ENCODE measurements at places on chromosomes 1 and 21.
A peak's percentile ranks its signal among the peaks of the same experiment; 100 is the strongest.

DNA sequence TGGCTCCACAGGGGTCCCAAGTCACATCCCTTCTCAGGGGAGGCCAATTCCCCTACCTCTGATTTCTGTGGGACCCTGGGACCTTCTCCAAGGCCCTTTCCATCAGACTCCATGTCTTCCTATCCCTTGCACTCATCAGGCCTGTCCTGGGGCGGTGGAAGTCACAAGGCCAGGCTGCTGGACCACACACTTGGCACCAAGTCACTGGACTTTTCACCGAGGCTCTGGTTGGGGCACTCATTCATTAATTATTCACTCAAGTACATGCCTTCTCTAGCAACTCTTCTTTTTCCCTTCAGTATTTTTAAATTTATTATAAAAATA lies 11.2 kb upstream of the FOXO6 start:
- DNase-seq = no peak

- DNase-seq = no peak
Measured at GRCh38 chr1:181187337-181188126, 99.0 kb downstream of the IER5 start.

DNA sequence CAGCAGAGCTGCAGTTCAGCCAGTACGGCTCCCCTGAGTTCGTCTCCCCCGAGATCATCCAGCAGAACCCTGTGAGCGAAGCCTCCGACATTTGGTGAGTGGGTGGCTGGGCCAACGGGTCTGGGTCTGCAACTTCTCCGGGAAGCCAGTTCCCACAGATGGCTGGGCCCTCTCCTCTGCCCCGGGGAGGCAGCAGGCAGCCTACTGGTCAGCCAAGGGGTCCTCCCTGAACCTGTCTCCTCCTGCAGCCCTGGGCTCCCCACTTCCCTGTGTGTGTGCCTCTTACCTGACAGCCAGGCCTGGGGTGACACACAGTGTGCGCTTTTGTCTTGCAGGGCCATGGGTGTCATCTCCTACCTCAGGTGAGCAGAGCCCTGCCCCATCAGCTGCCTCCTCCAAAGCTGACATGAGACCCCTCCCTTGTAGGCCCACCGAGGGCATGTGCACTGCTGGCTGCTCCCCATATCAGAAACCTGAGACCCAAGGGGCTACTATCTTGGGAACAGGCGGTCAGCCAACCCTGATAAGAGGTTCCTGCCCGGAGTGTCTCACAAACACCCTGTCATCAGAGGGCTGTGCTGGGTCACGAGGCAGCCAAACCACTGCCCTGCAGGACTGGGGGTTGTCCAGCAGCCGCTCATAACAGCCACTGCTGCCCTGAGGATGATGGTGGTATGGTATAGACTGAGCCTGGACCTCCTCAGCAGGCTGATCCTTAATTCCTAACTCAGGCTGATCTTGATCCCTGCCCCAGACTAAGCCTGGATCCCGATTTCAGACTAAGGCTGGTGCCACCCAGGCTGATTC lies 37.6 kb downstream of the TRIM11 start:
- DNase-seq = no peak

GRCh38 chr1:175132436-175132835 lies 60.1 kb downstream of the KIAA0040 start:
- DNase-seq = no peak

DNA sequence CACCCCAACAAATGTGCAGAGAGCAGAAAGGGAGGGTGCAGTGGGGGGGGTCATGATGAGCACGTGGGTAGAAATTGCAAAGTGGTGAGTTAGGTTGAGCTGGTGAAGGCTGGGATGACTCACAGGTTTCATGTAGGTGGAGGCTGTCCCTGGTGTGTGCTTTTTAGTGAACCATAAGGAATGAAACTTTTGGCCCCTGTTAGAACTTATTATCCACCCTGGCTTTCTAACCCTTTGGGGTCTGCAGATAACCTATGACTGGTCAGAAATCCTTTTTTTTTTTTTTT lies 46.9 kb downstream of the DOP1B start:
- no peak for DNase-seq

- no peak for DNase-seq
Measured at GRCh38 chr21:25323356-25323949, 283.8 kb downstream of the MRPL39 start.

DNA sequence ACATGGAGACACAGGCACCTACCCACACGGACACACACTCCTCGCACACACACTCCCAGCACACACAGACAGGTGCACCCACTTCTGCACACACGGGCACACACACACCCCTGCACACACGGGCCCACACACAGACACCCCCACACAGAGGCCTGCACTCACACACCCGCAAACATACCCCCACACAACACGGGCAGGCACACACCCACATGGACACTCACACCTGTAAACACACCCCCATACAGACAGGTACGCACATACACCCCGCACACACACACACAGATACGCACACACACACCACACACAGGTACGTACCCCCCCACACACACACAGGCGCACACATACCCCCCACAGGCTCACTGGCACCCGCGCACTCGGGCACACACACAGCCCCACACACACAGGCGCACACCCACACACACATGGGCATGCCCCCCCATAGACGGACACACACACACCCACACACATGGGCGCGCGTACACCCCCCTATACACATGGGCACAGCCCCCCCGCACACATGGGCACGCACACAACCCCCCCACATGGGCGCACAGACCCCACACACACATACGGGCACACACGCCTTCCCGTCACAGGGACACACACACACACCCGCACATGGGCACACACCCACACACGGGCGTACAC lies 6.1 kb downstream of the ATAD3A start:
- DNase-seq = no peak

GRCh38 chr1:48480504-48480903 lies 8.5 kb upstream of the SPATA6 start:
- no peak for DNase-seq

- no peak for DNase-seq
Measured at GRCh38 chr1:213998785-213999184, 11.0 kb downstream of the PROX1 start.

DNA sequence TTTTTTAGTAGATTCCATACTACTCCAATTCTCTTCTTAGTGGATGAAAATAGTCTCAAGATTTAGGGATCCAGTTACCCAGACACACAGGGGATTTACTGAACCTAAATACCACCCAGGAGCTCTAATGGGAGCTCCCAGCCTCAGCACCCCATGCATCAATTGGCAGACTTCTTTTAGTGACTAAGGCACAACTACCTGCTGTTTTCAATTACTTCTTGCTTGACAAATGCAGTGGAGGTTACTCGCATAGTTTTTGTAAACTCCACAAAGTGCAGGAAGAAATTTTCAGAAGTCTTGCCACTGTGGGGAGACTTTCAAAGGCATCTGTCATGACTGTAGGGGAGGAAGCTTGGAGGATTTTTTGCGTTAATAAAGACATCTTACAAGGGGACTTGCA lies 35.5 kb upstream of the MAP10 start:
- DNase-seq = no peak

GRCh38 chr1:206510371-206510770 lies 3.0 kb downstream of the RASSF5 start:
- no peak for DNase-seq

GRCh38 chr1:38586993-38587646 lies 272.5 kb downstream of the RRAGC start:
- peak; percentile 9 for DNase-seq

DNA sequence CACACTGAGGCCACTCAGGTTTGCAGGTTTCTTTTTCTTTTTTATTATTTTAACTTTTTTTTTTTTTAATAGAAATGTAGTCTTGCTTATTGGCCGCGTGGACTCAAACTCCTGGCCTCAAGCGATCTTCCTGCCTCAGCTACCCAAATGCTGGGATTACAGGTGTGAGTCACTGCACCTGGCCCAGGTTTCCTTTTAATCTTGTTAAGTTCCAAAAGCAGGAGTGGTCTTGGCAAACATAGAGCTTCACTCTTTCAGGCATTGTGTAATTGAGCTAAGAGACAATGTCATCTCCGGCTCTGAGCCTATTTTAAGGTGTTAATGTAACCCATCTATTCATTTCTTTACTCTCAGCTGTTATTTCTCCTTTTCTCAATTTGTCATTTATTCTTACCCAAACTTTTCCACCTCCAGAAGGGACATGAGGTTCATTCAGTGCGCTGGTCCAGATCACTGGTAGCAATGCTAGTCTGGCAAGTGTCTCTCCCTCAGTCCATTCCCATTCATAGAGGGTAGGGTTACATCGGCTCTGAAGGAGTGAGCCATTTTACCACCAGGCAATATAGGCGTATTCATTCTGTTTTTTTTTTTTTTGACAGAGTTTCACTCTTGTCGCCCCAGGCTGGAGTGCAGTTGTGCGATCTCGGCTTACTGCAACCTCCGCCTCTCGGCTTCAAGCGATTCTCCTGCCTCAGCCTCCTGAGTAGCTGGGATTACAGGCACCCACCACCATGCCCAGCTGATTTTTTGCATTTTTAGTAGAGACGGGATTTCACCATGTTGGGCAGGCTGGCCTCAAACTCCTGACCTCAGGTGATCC lies 11.3 kb upstream of the MFSD2A start:
- no peak for DNase-seq

GRCh38 chr1:76006234-76006633 lies 68.3 kb upstream of the ST6GALNAC3 start:
- no peak for DNase-seq

DNA sequence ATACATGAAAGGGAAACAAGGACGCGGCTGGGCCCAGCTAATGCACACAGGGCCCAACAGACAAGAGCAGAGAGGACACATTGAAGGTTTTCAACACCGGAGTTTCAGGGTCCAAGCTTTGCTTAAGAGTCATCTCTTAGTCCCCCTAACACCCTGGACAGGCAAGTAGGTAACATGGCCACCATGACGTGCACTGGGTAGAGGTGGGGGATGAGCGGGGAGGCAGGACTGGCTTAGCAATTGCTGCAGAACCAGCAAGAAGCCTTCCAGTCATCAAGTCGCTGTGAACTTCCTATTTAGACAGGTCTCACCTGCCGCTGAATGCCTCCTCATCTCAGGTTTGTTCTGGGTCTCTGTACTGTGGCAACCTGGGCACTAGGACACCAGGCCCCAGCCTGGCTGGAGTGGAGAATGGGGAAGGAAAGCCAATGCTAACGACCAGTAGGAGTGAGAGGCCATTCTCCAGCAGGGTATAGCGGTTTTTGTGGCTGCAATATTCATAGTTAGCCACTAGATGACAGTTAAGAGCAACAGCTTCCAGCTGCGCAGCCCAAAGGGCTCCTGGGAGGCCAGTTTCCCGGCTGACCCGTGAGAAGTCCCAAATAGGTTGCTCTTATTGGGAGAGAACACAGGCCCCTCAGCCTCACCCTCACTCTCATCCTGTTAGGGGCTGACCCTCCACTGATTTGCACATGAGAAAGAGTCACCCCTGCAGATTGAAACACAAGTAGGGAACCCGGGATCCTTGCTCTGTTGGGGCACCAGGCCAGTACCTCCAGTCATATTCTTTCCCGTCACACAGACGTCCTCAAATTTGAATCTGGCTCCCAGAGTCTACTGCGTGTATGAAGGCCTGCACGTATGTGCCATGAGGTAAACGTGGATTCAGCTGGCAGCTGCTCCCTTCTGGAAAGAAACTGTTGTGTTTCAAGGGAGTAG lies 6.0 kb upstream of the PIGC start:
- DNase-seq = no peak

DNA sequence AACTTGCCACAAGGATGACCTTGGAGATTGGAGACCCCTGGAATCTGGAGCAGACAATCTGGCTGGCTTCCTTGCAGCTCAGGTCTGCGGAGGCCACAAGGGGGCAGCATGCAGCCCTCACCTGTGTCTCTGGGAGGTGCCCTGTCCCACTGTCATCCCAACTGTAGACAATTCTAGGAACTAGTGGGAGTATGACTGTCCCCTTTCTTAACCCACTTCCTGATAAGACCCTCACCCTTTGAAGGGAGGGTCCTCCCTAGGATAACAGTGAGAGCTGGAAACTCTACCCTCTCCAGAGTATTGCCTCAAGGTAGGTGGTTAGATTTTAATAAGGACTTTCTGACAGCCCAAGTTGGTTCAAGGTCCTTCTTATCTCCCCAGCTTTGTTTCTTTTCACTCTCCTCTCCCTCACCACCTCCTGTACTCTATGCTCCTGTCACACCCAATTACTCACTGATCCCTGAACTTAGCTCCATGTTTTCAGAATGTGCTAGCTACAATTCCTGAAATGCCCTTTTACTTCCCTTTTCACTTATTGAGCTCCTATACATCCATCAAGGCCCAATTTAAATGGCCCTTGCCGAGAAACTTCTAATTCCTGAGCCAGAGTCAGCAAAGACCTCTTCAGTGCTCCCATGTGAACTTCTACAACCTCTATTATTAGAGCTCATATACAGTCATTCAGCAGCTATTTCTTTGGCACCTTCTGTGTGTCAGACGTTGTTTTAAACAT lies 9.2 kb upstream of the KCNQ4 start:
- peak; percentile 17 for DNase-seq

GRCh38 chr1:69858534-69858933 lies 290.8 kb downstream of the LRRC7 start:
- DNase-seq = no peak

DNA sequence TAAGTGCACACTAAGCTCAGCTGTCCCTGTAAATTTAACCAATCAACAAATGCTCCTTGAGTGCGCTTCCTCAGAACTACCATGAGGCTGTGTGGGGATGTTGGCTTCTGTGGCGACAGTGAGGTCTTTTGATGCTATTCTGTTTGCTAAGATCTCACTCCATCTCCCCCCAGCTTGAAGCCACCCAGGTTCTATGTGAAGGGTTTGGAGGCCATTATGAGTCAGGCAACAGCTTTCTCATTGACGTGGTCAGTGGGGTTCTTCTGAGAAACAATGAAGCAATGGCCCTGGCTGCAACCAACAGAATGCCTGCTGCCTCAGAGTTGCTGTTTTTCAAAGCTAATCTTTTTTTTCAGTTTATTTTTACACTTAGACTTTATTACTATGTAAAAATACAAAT lies 205.5 kb downstream of the PTBP2 start:
- DNase-seq = no peak

DNA sequence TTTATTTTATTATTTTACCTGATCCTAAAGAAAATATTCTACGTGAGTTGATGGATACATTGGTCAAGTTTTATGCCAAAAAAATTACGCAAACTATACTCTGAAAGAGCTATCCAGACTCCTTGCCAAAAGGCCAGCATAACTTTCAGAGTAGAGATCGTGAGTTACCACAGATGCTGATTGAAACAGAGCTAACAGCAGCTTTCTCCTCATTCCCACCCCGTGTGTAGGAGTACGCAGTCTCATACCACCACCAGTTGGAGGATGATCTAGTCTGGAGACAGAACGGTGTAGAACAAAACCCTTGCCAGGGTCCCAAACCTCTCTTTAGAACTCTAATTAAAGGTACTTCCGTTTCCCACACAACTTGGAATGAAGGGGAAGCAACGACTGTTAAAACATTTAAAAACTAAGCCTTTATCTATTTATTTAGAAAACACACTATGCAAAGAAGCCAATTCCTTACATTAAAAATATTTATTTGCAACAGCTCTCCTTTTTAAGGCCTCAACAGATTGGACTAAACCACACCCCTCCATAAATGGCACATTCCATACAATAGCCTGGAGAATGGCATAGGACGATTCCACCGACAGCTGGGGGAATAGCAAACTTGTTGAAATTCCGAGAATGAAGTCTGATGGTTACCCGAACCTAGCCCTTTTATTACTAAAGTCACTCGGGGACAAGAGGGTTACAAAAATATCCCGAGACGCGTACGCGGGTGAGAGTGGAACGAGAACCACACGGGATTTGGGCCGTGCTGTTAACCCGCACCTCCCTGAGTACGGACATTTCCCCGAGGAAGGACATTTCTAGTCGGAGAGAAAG lies 1.4 kb downstream of the NUCKS1 start:
- DNase-seq = no peak

GRCh38 chr1:10960411-10961299 lies 51.8 kb upstream of the TARDBP start:
- DNase-seq = peak; percentile 58

Data from stimulated activated CD8-positive, alpha-beta memory T cell treated with anti-CD3 and anti-CD28 coated beads, Interleukin-4, amount 100 ng/mL, for 1 hour (primary cell).